ENCODE measurements at places on chromosomes 2 and 18. TPM values are rescaled to one million over a fixed set of nuclear protein-coding genes. Genes with fewer than 3 reads are reported as not detected.

Gene C2orf15
- total RNA-seq, result 0.87 TPM

Gene PARD3B
- total RNA-seq, result 0.46 TPM

- DNase-seq, result no peak
Measured at GRCh38 chr2:199219551-199219950, 238.2 kb downstream of the SATB2 start.

Gene CKAP2L
- total RNA-seq, result 38.4 TPM

DNA sequence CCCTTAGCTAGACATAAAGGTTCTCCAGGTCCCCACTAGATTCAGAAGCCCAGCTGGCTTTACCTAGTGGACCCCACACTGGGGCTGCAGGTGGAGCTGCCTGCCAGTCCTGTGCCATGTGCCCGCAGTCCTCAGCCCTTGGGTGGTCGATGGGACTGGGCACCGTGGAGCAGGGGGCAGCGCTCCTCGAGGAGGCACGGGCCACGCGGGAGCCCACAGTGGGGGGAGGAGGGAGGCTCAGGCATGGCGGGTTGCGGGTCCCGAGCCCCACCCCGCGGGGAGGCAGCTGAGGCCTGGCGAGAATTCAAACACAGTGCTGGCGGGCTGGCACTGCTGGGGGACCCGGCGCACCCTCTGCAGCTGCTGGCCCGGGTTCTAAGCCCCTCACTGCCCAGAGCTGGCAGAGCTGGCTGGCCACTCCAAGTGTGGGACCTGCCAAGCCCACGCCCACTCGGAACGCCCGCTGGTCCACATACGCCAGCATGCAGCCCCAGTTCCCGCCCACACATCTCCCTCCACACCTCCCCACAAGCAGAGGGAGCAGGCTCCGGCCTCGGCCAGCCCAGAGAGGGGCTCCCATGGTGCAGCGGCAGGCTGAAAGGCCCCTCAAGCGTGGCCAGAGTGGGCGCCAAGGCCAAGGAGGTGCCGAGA, 119.7 kb upstream of the NRXN1 start:
- no peak for DNase-seq

- peak; percentile 22 for DNase-seq
Measured at GRCh38 chr2:160096409-160096808, 34.0 kb upstream of the PLA2R1 start.

DNA sequence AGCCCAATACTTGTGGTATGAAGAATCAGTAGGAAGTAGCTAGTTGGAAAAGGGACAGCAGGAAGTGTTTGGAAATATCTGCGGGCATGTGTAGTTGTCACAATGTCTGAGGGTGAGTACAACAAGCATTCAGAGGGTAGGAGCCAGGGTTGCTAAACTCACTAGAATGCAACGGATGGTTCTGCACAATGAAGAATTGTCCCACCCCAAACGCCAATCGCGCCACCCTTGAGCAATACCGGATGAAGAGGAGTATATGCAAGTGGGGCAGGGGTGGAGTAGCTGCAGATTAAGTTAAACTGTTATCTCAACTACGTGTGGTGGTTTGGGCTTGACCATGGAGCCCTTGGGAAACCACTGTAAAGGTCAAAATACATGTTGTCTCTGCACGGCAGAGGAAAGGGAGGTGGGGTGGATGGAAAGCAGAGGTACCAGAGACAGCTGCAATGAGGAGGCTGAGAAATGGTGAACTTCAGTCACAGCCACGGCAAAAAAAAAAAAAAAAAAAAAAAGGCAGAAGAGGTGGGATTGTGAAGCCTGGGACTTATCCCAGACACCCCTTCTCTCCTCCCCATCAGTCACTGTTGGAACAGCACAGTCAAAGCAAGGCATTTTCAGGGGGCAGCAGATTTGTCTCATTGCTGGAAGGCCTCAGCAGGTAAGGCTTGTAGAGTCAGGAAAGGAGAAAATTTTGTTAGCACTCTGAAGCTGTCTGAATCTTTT, 5.2 kb downstream of the CCL20 start:
- peak; percentile 25 for DNase-seq

DNA sequence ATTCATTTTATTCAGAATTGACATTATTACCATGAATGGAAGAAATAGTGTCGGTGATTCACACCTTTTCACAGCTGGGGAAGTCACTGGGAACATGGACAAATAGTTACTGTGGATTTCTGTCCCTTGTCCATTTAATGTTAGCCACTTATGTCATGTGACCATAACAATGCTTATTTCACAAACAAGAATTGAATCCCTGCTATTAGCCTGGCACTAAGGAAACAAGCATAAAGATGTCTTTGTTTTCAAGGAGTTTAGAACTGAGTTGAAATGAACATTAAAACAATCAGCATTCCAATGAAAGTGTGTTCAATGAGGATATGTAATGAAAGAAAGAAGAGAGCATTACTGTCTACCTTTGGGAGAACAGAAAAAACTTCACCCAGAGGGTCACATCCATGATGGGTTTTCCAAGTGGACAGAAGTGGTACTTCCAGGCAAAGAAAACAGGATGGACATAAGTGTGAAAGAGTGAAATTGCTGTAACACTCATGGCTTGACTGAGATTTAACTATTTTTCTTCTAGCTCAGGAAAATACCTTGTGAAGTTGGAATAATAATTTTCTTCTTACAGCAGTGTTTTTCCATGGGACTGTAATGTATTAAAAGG, 324.5 kb upstream of the UBE2E3 start:
- DNase-seq, result no peak

Gene TBR1
- total RNA-seq, result 0.04 TPM

DNA sequence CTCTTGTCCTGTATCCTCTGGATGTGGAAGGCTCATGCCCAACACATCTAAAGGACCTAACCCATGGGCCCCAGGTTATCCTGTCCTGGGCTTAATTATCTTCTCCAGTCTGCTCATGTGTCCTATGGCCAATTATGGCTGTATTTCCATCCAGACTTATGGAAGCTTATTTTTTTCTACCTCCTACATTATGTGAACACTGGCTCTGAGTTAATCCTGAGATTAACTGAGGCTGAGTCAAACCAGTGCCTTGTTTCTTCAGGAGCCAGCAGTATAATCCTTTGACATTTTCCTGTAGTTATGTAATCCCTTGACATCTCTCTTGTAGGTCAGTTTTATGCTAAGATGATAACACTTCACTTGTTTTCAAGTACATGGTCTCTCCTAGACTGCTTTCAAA, 213.6 kb downstream of the PMAIP1 start:
- no peak for DNase-seq

DNA sequence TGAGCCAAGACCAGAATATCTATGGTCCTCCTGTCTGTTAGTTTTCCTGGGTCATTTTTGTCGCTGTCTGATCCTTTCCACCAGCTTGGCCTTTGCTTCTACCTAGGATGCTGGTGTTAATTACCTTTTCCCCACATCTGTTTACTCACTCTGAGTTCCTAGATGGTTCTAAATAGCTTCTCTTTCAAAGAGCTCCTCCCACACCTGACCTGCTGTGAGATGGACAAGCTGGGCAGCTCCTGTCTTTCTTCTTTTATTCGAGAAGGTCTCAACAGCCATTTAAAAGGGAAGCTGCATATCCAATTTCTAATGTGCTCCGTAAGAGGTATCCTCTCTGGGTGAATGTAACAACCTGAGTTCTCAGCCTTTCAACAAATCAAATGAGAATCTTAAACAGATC, 156.2 kb downstream of the HRH4 start:
- DNase-seq, result no peak

- no peak for DNase-seq
Measured at GRCh38 chr2:4135765-4136164, 432.4 kb downstream of the DCDC2C start.

GRCh38 chr2:113079131-113079530, 11.4 kb downstream of the IL1F10 start:
- no peak for DNase-seq

GRCh38 chr2:8004250-8004681, 677.6 kb upstream of the ID2 start:
- no peak for DNase-seq

DNA sequence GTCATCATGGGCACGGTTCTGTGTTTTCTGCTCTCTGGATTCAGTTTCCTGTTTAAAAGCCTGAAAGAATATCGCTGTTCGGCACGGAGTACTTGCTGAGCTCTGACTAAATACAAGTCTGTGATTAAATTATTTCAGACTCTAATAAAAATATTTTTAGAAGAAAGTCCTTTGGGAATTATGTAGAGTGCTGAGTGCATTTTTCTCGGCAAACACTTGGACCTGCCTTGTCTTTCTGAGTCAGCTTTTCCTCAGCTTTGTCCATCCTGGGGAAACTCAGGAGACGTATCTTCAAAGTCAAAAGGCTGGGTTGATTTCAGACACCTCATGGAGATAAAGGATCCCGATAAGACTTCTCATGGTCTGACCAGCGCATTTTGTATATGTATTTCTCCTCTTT, 45.9 kb downstream of the IL1R2 start:
- DNase-seq, result no peak

- DNase-seq, result no peak
Measured at GRCh38 chr2:82224301-82224940, 1919.9 kb upstream of the LRRTM1 start.

GRCh38 chr18:30245766-30246455, 796.6 kb downstream of the DSC3 start:
- no peak for DNase-seq

DNA sequence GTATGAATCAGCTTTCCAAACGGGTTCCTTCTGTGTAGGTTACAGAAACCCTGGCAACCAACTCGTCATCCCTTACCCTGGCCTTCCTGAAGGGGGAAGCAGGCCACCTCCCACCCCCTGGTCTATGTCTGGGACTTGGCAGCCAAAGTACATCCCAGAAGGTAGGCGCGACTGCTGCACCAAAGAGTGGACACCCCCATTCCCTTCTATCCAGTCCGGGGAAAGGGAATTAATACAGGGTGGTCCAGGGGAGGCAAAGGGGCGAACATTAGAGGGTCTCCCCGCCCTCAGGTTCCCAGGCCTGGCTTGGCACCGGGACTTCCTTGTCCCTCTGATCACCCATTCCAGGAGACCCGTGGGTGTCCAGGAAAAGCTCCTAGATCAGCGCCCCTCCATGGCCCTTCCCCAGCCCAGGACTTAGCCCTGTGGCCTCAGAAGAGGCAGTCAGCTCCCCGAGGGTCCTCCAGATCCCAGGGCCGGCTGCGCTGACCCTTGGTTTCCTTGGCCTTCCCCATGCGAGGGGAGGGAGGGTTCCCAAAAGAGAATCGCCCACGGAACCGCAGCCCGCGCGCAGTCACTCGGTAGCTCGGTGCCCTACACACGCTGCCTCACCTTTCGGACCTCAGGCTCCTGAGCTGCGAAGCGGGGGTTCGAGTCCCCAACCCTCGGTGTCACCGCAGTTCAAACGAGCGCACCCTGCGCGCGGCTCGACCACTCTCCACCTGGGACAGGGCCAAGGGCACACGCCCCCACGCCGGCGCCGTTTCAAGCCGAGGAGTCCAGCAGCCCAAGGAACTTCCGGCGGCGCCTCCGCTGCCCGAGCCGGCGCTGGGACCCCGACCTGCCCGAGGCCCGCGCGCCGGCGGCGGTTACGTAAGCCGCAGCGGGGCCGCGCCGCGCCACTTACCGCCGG, at the start of gene PER2:
Gene PER2 (minus strand): TSS at position 874 of the 913 bp plus-strand sequence. CDS start 10,674 bp downstream, outside the sequence.
- DNase-seq, result peak; percentile 64

- DNase-seq, result no peak
Measured at GRCh38 chr2:79855264-79856006, 342.6 kb downstream of the CTNNA2 start.

DNA sequence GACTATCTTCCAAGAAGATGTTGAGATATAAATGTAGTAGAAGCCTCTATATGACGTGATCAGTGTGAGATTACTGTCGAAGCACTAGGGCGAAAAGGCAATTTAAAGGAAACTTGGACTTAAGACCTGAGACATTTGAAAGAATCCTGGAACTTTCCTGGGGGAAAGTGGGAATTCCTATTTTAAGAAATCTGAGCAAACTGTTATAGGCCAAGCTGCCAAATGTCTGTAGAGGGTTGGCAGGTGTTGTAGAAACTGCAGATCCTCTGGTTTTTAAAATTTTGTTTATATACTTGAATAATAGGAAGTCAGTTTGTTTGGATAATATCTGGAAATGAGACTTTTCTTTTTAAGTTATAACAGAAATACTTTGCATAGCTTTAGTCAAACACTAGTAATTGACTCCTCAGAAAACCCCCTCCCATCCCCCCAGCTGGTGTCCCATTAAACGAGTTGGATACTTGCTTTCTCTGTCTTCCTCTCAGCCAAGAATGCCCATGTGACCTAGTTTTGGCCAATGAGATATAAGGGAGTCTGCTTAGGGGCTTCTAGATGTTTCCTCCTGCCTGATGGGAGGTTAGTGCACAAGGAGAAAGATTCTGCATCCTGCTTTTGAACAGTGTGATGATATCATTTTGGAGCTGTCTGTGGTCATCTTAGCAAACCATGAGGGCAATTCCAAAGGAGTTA, 61.2 kb downstream of the MOGAT1 start:
- DNase-seq, result no peak

Gene CCDC178
- total RNA-seq, result not detected

Gene ZBTB7C
- total RNA-seq, result not detected

DNA sequence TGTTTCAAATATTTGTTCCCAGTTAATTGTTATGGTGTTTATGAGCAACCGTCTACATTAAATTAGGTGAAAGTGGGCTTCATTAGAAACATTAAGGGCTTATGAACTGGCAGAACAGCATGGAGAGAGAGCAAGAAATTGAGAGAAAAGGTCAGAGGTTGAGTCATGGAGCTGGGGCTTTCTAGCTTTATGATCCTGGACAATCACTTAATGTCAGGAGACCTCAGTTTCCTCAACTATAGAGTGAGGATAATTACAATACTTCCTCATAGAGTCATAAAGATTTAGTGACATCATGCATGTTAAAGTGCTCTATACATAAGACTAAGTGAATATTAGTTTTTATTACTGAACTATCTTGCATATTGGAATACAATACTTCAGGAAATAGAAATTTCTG, 83.9 kb downstream of the PLCL1 start:
- no peak for DNase-seq

DNA sequence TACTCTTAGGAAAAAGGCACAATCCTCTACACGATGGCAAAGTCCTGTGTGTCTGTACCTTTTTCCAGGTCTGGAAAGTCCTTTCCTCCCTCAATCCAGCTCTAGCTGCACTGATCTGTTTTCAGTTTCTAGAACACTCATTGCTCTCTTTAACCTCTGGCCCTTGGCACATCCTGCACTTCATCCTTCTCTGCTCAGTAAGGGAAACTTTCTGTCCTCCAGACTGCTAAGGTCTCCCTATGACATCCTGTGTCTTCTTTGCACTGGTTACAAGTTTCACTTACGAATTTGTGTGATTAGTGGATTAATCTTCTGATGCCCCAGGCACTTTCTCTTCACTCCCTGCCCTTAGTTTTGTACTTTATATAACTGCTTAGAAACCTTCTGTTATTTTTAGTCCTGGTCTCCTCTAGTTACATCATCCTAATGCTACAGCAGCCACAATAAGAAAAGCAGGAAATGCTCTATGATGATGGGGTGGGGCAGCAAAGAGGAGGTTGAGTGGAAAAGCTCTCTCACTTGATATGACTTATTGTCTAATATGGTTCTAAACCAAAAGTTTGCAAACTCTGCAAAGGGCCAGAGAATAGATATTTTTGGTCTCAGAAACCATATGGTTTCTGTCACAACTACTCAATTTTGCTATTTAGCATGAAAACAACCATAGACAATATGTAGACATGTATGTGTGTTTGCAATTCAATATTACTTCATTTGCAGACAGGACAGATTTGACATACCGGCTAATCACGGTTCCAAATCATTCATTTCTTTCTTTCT, 568.2 kb downstream of the THSD7B start:
- DNase-seq, result no peak

Gene GAL3ST2
- total RNA-seq, result 1.0 TPM
